ENCODE measurements at places on chromosomes 2 and 18.

DNA sequence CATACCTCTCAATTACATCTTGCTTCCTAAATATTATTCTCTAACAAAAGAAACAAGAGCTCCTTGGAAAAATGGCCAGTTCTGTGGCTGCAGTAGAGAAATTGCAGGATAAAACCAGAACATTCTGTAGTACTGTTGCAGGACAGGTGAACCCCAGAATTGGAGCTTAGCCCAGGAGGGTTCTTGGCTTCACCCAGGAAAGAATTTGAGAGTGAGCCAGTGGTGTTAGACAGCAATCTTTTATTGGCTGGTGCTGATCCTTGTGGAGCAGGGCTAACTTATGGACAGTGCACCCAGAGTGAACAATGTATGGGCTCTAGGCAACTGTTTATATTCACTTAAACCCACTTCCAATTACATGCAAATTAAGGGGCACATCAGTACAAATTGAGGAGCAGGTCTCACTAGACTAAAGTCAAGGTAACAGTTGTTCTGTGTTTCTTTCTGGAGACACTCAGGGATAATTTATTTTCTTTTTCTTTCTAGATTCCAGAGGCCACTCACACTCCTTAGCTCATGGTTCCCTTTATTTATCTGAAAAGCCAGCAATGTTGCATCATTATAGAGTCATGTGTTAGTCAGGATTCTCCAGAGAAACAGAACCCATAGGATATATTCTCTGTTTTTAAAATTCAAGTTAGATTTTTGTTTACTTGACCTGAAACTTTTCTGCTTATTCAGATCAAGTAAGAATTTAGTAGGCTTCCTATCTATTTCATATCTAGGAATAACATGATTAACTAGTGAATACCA, 348.1 kb downstream of the CCDC85A start:
- no peak for DNase-seq
- H3K27ac ChIP-seq: no peak overlapping the region
- no peaks in the 10 kb centered on the region for H3K27me3 ChIP-seq
- H3K4me3 ChIP-seq: no peak overlapping the region
- H3K4me1 ChIP-seq: no peaks in the 10 kb centered on the region
- H3K36me3 ChIP-seq: no peaks in the 10 kb centered on the region

GRCh38 chr18:78655921-78656320, 323.7 kb upstream of the SALL3 start:
- H3K27me3 ChIP-seq: no peaks in the 10 kb centered on the region
- H3K27ac ChIP-seq: no peak overlapping the region
- no peaks in the 10 kb centered on the region for H3K4me1 ChIP-seq
- H3K4me3 ChIP-seq: no peak overlapping the region

GRCh38 chr2:230520875-230521155, 104.8 kb downstream of the SP100 start:
- DNase-seq: no peak
- peak overlapping the region; percentile 80 for H3K27ac ChIP-seq

- H3K4me1 ChIP-seq: peaks cover 17% of the 10 kb centered on the region
- DNase-seq: no peak
- no peaks in the 10 kb centered on the region for H3K36me3 ChIP-seq
- no peak overlapping the region for H3K4me3 ChIP-seq
Observed at GRCh38 chr18:47909484-47909883, 21.0 kb downstream of the SMAD2 start.
